ENCODE measurements at places on chromosomes 12 and 14. TPM values are rescaled to one million over a fixed set of nuclear protein-coding genes. Genes with fewer than 3 reads are reported as not detected.

RDH16 gene
- total RNA-seq = 2.1 TPM

CSAD gene
- total RNA-seq = 4.1 TPM

KLHL33 gene
- not detected for total RNA-seq

KLRK1 gene
- total RNA-seq = not detected

TAS2R19 gene
- total RNA-seq = 3.5 TPM

B4GALNT1 gene
- 3.8 TPM for total RNA-seq
